ENCODE measurements at places on chromosomes 6 and 20.

GRCh38 chr6:157712585-157713295, 110.3 kb upstream of the SNX9 start:
- no peak for DNase-seq

DNA sequence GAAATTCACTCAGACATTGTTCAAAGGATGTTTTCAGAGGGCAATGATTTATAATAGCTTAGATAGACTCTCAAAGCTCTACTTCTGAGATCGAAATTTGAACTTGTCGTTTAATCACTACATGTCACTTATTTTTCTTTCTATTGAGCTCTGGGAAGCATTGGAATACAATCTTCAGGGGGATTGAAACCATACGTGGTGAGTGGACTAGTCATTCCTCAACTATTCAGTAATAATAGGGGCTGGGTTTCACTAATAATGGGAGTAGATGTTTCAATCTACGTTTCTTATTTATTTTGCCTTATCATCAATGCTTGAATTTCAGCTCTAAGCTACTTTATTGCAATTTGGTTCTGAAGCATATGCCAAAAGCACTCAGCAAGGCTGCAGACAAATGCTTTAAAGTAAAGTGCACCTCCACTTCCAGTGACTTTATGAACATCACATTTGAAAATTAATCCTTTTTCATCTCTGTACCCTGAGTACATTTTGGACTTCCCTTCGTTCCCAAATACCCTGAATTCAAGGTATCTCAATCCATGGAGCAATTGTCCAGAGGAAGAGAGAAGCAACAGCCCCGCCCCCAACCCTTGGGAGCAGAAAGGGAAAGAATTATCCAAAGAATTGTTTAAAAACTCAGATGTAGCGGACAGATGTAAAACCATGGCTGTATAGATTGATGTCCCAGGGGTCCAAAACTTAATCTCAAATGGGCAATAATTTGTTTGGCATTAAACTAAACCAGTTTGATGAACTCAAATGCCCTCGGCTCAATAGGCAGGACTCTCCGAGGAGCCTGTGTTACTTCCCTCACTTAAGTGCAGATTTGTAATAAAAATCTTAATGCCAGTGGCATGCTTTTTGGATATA, 68.1 kb downstream of the HFE start:
- DNase-seq = peak; percentile 70

DNA sequence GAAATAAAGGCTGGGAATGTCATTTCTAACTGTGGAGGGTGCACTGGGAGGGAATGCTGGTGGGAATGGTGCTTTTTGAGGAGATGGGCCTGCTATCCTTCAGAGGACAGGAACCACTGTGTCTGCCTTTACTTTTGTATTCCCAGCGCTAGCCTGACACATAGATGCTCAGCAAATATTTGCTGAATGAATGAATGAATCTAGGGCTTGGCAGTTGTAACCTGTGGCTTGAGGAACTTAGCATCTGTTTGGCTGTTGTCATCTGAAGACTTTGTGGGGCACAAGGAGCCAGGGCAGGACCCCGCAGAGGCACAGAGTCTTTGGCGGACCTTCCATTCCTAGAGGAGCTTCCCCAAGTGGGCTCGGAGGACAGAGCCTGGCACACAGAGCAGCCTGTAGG, 6.1 kb downstream of the TOX2 start:
- DNase-seq = no peak

- no peak for DNase-seq
Observed at GRCh38 chr6:1562171-1562955, 47.4 kb upstream of the FOXC1 start.

- DNase-seq = no peak
Observed at GRCh38 chr6:43303751-43304331, 4.8 kb downstream of the CRIP3 start.
